ENCODE measurements at places on chromosomes 13 and 19.
A peak's percentile ranks its signal among the peaks of the same experiment; 100 is the strongest.

DNA sequence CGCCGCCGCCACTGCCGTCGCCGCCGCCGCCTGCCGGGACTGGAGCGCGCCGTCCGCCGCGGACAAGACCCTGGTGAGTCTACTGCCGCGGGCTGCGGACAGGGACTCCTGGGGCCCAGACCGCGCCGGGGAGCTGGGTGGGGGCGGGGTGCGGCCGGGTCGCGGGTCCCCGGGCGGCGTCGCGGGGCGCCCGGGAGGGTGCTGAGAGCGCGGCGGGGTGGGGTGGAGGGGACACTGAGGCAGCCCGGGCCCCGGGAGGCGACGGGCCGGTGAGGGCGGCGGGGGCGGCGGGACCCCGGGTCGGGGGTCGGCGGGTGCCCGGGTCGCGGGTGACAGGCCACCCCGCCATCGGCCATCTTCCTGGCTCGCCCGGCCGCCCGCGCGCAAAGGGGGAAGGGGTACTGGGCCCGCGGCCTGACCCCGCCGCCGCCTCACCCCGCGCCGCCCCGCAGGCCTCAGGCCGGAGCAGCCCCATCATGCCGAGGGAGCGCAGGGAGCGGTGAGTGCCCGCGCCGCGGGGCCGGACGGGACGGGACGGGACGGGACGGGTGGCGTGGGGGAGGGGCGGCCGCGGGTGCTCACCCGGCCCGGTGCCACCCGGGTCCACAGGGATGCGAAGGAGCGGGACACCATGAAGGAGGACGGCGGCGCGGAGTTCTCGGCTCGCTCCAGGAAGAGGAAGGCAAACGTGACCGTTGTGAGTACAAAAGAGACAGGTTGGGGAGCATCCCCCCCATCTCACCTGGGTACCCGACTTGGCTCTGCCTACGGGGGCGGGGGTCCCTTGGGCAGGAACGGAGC is 489 bp downstream of the CCNE1 start:
- peak overlapping the region; percentile 35 for H3K4me3 ChIP-seq
- H3K27ac ChIP-seq = no peak overlapping the region
- no peaks in the 10 kb centered on the region for H3K36me3 ChIP-seq
- peaks cover 10% of the 10 kb centered on the region for H3K4me1 ChIP-seq
- no peaks in the 10 kb centered on the region for H3K27me3 ChIP-seq
- no peak for DNase-seq

GRCh38 chr19:41872775-41873647 is 4.1 kb upstream of the CD79A start:
- no peak overlapping the region for H3K4me3 ChIP-seq
- H3K27ac ChIP-seq = peak overlapping the region; percentile 66
- H3K4me1 ChIP-seq = peaks cover 98% of the 10 kb centered on the region
- peaks cover 24% of the 10 kb centered on the region for H3K36me3 ChIP-seq

DNA sequence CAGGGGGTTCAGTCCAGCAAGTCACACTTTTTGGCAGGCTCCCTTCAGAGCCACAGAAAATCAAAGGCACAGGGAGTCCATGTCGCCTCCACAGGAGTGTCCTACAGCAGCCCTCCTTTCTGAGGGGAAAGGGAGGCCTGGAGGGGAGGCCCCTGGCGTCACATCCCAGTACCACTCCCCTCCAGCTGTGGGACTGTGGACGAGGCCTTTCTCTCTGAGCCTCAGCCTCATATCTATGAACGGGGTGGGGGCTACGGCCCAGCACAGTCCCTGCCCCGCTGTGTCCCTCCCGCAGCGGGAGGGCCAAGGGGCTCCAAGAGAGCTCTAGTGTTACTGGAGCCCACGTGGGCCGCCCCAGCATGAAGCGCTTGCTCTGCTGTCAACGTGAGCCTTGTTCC is 23.8 kb downstream of the PEPD start:
- H3K27me3 ChIP-seq = no peaks in the 10 kb centered on the region
- DNase-seq = no peak
- no peaks in the 10 kb centered on the region for H3K4me1 ChIP-seq
- no peak overlapping the region for H3K27ac ChIP-seq
- peaks cover 6% of the 10 kb centered on the region for H3K36me3 ChIP-seq

- no peak overlapping the region for H3K4me3 ChIP-seq
- H3K27me3 ChIP-seq = peaks cover 11% of the 10 kb centered on the region
- H3K27ac ChIP-seq = no peak overlapping the region
Measured at GRCh38 chr19:7792281-7792680, 29.2 kb downstream of the CLEC4M start.

DNA sequence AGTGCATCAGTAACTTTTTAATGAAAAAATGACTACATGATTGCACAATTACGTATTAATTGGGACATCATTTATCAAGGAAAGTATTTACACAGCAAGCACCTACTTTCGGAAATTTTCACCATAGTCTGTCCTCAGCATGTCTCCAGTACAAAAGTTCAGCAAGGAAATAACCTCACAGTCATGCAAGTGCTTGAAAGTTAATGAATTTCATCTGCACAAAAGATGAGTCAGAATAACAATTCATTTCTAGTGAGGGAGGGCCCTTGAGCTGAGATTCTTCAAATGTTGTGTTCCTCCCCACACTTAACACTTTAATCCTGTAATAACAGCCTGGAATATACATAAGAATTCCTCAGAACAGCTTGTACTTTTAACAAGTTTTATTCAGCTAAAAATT is 49.0 kb upstream of the OXGR1 start:
- H3K4me3 ChIP-seq = no peak overlapping the region
- no peak overlapping the region for H3K27ac ChIP-seq
- DNase-seq = no peak

- H3K4me1 ChIP-seq = no peaks in the 10 kb centered on the region
- H3K27ac ChIP-seq = no peak overlapping the region
- H3K4me3 ChIP-seq = no peak overlapping the region
Measured at GRCh38 chr13:37313372-37313771, 207.9 kb upstream of the CSNK1A1L start.

DNA sequence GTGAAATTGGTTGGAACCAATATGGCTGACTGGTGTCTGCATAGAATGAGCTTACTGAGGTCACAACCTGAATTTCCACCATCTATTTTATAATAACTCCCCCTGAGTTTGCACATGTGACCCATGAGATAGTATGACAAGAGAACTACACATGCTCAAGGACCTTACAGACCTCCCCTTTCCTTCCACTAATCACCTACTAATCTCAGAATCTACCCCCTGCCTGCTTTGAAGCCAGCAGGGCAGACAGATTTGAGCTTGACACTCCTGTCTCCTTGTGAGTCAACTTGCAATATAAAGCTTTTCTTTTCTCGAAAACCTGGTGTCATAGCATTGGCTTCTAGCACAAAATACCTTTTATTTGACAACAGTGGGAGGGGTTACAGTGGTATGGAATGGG is 248.4 kb downstream of the RFC3 start:
- H3K27ac ChIP-seq = no peak overlapping the region
- no peaks in the 10 kb centered on the region for H3K4me1 ChIP-seq
- H3K36me3 ChIP-seq = no peaks in the 10 kb centered on the region
- H3K27me3 ChIP-seq = no peaks in the 10 kb centered on the region
- H3K4me3 ChIP-seq = no peak overlapping the region
- DNase-seq = no peak

DNA sequence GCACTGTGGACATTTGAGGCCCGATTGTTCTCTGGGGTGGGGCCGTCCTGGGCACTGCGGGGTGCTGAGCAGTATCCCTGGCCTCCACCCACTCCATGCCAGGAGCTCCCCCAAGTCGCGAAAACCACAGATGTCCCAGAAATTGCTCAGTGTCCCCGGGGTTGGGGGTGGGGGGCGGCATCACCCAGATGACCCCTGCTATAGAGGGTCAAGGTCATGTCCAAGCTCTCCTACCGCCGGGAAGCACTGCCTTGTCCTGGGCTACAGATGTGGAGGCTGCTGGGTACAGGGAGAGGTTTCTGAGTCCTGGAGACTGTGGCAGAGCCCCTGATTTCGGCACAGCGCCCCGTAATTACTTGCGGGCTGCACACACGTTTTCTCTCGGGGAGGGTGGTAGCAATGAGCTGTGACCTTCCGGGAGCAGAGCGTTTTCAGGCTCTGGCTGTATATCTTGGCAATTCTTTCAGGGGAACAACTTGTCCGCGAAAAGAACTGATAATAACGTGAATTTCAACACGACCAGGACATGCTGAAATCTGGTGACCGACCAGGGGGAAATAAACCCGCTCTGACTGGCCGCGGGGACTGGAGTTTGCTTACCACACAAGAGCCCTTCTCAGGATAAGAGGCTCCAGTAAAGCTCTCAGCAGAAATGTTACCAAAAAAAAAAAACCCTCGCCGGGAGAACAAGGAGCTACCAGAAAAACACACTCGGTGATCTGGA is 68.1 kb downstream of the GNG7 start:
- no peak overlapping the region for H3K27ac ChIP-seq
- no peaks in the 10 kb centered on the region for H3K27me3 ChIP-seq
- DNase-seq = no peak
- peaks cover 21% of the 10 kb centered on the region for H3K4me1 ChIP-seq
- no peaks in the 10 kb centered on the region for H3K36me3 ChIP-seq

DNA sequence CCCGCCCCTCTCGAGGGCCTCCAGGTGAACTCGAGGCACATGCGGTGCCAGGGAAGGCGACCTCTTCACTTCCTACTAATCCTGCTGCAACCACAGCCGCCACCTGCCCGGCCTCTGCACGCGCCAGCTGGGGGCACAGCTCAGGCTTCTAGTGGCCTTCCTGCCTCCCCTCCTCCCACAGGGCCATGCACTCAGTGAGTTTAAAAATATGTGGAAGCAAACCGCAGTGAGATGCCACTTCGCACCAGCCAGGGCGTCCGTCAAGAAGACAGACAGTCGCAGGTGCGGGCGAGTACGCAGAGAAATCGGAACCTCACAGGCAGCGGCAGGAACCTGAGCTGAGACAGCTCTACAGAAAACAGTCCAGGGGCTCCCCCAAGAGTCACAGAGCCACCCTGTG is 10.4 kb downstream of the LMNB2 start:
- H3K27me3 ChIP-seq = no peaks in the 10 kb centered on the region
- DNase-seq = no peak
- H3K4me3 ChIP-seq = no peak overlapping the region
- H3K4me1 ChIP-seq = peaks cover 5% of the 10 kb centered on the region

DNA sequence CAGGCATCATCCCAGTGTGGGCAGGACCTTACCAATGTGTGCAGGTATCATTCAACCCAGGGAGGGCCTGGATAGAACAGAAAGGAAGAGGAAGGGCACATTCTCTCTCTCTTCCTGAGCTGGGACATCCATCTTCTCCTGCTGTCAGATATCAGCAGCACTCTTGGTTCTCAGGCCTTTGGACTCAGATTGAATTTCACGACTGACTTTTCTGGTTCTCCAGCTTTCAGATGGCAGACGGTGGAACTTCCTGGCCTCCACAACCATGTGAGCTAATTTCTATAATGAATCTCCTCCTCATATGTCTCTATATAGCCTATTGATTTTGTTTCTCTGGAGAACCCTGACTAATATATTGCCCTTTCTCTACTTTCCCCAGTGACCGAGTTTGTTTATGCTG is 77.3 kb downstream of the OLFM4 start:
- no peaks in the 10 kb centered on the region for H3K27me3 ChIP-seq
- no peaks in the 10 kb centered on the region for H3K36me3 ChIP-seq
- no peak overlapping the region for H3K4me3 ChIP-seq
- H3K4me1 ChIP-seq = no peaks in the 10 kb centered on the region
- H3K27ac ChIP-seq = no peak overlapping the region

GRCh38 chr13:32962342-32962741 is 53.9 kb upstream of the KL start:
- DNase-seq = no peak
- no peaks in the 10 kb centered on the region for H3K4me1 ChIP-seq
- no peak overlapping the region for H3K4me3 ChIP-seq

GRCh38 chr19:12872941-12873890 is 8.0 kb downstream of the DNASE2 start:
- H3K36me3 ChIP-seq = peaks cover 11% of the 10 kb centered on the region
- H3K4me3 ChIP-seq = no peak overlapping the region
- no peaks in the 10 kb centered on the region for H3K4me1 ChIP-seq
- DNase-seq = peak; percentile 58
- no peak overlapping the region for H3K27ac ChIP-seq

- no peak overlapping the region for H3K4me3 ChIP-seq
- H3K27ac ChIP-seq = no peak overlapping the region
Measured at GRCh38 chr13:111326621-111326965, 6.2 kb downstream of the TEX29 start.

Data from CD4-positive, alpha-beta memory T cell (primary cell).